ENCODE measurements at places on chromosomes 16 and 17.

DNA sequence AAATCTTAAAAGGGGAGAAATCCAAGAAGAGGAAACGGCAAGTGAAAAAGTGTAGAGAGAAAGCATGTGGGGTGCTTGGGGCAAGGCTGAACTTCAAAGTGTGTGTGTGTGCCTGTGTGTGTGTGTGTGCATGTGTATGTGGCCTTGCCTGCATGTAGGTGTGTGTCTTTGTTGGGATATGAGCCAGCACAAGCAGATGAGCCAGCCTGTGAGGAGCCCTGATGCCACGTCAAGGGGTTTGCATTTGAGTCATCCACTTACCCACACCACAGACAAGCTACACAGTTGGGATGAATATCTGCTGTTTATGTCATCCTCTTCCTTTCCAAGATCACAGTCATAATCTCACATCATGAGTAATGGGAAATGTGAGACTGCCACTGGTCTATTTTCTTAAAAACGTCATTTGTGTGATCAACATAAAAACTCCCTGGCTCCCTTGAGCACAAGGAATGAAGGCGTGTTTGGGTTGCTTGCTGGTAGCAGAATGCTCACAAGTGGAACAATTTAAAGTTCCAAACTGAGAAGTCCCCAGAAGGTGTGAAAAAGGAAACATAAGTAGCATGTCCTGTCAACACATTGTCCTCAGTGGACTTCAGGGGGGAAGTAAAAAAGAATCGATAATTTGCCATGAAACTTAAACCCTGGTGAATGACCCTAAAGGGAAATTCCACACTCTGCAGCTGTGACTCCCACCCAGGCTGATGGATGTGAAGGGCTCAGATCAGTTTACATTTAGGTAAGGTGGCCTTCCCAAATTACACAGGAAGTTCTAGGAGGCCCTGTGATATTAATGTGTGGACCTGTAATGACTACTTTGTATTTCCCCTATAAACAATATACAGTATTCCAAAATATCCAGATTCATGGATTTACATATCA, 14.7 kb downstream of the KCTD19 start:
- DNase-seq: peak; percentile 47

DNA sequence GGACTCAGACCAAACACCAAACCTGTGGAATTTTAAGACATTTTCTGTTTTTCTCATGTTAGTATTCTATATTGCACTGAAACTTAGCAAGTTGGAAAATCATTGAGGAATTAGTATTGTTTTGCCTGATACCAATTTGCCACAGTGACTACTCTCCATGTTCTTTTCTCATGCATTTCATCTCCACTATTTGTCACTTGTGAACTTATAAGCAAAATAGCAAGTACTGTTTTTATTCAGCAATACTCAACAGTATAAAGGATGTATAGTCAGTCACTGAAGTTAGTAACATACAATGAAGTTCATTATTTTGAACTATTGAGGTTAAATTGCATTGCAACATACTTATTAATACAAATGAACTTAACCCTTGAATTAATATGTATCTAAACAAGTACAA, 5.8 kb upstream of the VPS35L start:
- DNase-seq: no peak

- no peak for DNase-seq
Observed at GRCh38 chr16:1005286-1005685, 23.7 kb downstream of the SOX8 start.

- no peak for DNase-seq
Observed at GRCh38 chr16:30139583-30140481, 16.8 kb upstream of the MAPK3 start.

DNA sequence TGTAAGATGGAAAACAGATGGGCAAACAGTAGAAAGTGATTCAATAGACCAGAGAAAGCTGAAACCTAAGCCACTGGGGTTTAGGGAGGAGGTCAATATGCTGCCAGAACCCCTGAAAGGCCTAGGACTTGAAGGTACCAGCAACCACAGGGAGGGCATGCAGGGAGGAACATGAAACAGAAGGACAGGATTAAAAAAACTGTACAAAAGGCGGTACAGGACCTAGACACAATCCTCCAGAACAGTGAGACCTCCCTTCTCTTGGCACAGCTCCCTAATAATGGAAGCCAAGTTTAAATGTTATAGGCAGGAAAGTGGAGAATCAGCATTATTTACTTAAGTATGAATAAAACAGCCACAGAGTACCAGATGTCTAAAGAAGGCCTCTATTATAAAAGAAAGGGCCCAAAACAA, 105.5 kb downstream of the SPAG9 start:
- no peak for DNase-seq
